Hindlimb muscle (tissue), 1 donor: ENCODE measurements at places on chromosomes 2 and 18.

GRCh38 chr18:3238742-3239141 lies 8.9 kb upstream of the MYL12A start:
- no peak for DNase-seq

- DNase-seq: no peak
Measured at GRCh38 chr18:53165770-53166169, 825.8 kb downstream of the DCC start.

GRCh38 chr2:235979037-235979436 lies 189.1 kb downstream of the GBX2 start:
- no peak for DNase-seq

DNA sequence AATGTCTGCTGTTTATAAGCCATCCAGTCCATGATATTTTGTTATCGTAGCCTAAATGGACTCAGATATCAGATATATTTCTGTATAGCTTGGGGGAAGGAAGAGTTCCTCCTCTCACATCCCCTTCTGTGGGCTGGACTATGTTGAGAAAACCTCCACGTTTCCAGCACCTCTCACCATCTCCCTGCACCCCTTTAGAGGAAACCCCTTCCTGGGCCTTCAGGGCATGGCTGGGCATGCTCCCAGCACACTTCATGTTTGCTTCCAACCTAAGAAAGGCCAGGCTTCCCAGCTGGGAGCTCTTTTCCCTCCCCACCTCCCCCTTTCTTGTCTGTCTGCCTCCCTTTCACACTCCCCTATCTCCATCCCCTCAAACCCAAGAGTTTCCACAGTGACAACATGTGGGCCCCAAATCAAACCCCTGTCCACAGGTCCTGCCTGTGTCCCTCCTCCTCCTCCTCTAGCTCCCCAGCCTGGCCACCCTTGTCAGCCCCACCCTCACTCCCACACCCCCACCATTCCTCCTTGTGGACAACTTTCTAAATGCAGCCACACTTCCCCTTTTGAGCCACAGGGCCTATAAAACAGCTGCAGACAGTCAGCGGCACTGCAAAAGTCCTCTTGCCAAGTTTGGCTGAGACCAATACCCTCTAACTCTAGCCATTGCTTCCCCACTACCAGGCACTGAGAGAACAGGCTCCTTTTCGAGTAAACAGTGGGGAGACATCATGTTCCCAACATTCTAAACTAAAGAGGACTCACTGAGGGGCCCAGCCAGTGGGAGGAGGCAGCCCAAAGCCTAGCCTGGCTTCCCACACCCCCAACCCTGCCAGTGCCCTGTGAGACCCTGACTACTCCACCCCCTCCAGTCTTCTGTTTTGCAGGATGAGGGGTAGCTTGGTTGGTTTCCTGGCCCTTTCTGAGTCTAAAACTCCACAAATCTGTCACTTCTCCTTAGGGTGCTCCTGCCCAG lies 120.5 kb downstream of the ZFP36L2 start:
- no peak for DNase-seq

GRCh38 chr2:215537611-215538010 lies 101.7 kb upstream of the FN1 start:
- DNase-seq: no peak

GRCh38 chr2:85649201-85650190 lies 18.5 kb downstream of the SFTPB start:
- no peak for DNase-seq

DNA sequence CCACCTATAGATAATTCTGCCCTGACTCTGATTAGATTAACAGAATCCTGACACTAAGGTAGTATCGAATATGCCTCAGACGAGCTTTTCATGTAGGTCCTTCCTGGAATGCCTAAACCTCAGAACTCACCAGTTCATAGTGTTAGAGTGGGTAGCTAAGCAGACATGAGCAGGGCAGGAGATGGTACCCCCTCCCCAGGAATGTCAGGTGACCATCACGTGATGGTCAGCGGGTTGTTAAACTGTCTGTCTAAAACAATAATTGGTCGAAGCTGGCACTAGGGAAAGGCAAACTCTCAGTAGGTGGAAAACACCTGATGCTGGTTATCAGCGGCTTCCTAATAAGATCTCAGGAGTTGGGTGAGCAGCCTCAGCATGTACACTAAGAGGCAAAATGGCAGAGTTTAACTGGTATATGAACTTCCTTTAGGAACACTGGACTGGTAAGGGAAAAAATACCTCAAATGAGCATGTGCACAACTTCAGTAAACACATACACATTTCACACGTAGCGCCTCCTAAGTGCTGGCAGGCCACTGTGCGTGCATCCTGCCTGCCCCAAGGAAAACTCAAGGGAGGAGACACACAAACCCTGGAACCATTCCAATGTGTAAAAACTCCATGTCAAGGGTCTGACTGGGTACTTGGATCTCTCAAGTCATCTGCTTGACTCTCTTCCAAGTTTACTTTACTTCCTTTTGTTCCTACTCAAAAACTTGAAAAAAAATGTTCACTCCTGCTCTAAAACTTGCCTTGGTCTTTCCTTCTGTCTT lies 339.5 kb downstream of the GULP1 start:
- DNase-seq: no peak

- DNase-seq: no peak
Measured at GRCh38 chr2:33073018-33073417, 126.3 kb downstream of the LTBP1 start.

GRCh38 chr2:226875438-226876225 lies 39.8 kb downstream of the RHBDD1 start:
- DNase-seq: no peak

- no peak for DNase-seq
Measured at GRCh38 chr18:26555804-26556553, 7.6 kb upstream of the KCTD1 start.

- no peak for DNase-seq
Measured at GRCh38 chr2:50388324-50388723, 643.6 kb downstream of the NRXN1 start.

- DNase-seq: no peak
Measured at GRCh38 chr2:235740821-235741220, 247.0 kb downstream of the AGAP1 start.

DNA sequence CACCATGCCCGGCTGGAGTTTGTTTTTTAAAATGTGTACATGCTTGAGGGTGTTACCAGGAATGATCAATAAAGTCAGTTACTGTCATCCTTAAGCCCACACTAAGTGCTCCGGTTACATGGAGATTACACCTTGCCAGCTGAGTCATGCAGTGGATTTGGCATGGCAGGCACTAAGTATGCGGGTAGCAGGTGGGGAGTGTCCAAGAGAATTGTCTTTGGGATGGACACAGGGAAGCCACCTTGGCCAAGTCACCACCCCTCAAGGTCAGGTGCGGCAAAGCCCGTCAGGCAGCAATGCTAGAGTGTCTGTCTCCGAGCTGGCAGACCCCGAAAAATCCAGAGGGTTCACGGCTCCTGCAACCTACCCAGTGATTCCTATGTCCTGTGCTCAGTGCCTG lies 54.8 kb downstream of the GBX2 start:
- no peak for DNase-seq

DNA sequence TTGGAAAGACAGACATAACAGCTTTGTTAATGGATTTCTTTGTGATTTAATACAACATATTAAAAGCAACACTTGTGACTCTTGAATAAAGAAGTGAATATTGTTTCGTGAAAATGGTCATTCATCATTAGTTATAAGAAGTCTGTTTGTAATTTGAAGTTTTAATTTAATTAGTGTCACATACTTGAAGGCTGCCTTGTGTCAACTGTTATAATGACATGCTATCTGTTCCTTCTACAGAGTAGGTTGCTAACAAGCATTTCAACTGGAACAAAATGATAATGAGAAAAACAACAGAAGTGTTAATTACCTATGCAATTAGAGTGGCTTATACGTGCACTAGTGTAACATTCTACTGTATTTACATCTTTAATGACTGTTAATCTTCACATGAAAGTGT lies 624.7 kb downstream of the LRP1B start:
- no peak for DNase-seq

GRCh38 chr2:109736177-109736827 lies 57.8 kb upstream of the RGPD5 start:
- DNase-seq: peak; percentile 60

GRCh38 chr2:63029058-63029457 lies 21.6 kb upstream of the OTX1 start:
- DNase-seq: no peak

DNA sequence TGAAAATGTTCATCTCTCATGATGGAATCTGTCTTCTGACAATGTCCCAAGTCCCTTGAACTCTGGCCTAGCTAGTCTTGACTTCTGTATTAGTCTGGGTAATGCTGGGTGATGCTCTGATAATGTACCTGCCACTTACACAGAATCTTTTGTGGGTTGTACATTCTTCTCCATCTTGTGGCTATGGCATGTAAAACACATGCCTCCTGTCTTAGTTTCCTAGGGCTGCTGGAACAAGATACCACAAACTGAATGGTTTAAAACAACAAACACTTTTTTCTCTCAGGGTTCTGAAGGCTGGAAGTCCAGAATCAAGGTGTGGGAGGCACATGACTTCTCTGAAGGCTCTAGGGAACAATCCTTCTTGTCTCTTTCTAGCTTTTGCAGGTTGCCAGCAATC lies 57.1 kb downstream of the RAPGEF4 start:
- DNase-seq: no peak

DNA sequence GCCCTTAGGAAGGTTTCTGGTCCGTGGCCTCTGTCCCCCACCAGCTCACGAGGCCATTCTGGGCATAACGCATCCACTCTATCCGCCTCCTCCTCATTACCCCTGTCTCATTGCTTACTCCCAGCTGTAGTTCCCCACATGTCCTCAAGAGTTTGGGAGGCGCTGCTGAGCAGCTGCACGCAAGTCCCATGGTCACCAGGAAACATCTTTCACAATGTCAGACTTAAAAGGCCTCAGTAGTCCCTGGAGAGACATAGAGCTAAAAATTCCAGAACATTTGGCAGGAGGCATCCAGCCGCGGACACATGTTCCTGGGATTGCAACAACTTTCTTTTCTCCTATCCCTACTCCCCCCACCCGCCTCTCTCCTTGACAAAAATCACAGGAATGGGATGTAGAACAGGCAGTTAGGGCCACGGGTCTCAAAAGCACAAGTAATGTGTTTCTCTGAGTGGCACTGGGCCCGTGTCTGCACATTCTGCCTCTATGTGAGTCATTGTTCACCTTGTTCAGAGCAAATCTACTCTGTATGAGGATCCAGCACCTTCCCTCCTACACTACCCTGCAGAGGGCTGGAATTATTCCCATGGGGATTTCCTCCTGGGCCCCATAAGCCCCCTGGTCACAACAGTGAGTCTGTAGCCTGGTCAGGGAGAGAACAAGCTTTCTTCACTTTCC lies 8.1 kb downstream of the LBH start:
- DNase-seq: peak; percentile 87

DNA sequence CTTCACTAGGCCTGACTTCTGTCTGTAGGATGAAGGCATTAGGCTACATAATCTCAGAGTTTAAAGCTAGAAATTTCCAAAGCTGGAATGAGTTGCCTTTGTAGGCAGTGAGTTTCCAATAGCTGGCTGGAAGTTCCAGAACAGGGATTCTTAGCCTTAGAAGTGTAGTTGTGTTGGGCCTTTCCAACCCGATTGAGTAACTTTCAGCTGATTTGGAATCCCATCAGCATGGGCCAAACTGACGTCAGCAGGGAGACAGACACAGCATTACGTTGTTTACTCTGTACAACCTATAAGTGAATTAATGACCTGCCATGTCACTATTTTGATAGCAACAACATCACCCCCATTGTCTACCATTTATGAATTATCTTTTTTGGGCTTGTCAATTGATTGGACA lies 56.9 kb downstream of the SETBP1 start:
- no peak for DNase-seq

- DNase-seq: no peak
Measured at GRCh38 chr2:43412114-43412753, 183.6 kb downstream of the THADA start.

GRCh38 chr2:111239107-111239506 lies 118.4 kb downstream of the BCL2L11 start:
- DNase-seq: no peak

GRCh38 chr18:63433334-63433866 lies 11.1 kb upstream of the VPS4B start:
- DNase-seq: peak; percentile 74

GRCh38 chr2:33577084-33577483 lies 22.0 kb downstream of the FAM98A start:
- DNase-seq: no peak

DNA sequence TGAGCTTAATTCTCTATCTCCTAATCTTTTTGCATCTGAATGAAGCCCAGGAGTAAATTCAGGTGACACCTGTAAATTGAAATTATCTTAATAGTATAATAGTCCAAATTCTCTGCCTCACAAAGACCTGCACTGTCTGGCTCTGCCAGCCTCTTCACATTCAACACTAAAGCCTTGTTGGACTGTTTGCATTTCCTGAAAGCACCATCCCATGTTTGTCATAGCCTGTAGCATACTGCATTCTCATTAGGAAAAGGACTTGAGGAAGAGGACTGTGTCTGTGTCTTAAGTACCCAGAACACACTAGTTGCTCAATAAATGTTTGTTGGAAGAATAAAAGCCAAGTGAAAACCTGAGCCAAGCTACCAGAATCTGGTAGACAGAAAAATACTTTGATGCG lies 42.9 kb upstream of the GRHL1 start:
- DNase-seq: no peak

DNA sequence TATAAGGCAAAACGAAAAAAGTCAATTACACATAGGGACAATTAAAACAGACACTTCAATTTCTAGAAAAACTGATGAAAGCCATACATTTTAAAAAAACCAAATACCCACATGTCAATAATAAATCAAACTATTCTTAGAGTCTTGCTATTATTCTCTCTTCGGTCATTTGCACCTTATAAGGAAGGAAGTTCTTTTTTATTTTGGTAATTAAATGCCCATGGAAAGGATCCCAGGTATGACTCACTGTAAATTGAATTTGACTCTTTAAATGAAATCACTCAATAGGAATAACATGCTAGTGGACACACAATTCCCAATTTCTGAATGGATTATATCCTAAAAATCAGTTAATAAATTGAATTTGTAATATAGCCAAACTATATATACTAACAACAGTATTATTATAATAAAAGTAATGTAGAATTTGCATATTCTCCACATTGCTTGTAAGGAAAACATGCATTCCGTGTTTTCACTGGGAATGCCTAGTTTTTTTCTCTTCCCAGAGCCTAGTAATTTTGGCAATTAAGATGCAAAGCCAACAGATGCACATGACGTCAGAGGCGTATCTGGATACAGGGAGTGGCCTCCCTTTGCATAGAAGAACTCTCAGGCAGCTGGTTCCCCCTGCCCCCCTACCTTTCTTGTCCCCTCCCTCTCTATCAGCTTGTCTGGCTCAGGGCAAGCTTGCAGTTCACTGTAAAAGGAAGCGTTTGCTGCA lies 153.5 kb upstream of the PGAP1 start:
- DNase-seq: peak; percentile 42

DNA sequence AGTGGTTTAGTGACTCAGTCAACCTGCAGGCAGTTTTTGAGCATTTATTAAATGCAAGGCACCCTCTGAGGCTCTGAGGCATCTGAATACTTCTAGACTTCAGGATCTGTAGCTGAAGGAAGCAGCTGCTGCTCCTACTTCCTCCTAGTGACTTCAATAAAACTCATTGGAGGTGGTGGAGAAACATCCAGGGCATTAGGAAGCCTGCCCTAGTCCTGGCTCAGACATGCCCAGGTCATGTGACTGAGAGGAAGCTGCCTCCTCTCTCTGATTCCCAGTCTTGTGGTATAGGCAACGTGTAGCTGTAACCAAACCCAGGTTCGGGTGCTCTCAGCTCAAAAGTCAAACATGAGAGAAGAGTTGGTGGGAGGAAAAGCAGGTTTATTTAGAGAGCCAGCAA lies 287.2 kb upstream of the GYPC start:
- no peak for DNase-seq
